ENCODE measurements at places on chromosomes 2 and 18.

- no peak for DNase-seq
Measured at GRCh38 chr2:240137596-240138253, 1.6 kb upstream of the COPS9 start.

- no peak for DNase-seq
Measured at GRCh38 chr2:30112561-30112960, 34.2 kb upstream of the YPEL5 start.

DNA sequence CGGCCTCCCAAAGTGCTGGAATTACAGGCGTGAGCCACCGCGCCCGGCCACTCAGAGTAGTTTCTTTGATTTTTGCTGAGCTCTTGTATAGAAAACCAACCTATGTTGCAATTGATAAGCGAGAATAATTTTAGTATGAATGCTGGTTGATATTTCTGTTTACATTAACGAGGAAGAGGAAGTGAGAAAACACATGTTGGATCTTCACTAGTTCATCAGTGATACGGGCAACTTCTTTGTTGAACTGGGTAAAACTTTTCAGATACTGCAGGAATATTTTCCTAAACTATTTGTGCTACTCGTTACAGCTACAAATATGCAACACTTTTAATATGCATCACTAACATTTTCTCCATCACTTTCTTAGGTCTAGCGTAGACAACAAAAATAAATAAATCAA is 67.9 kb upstream of the SLC25A52 start:
- no peak for DNase-seq

GRCh38 chr2:85779641-85780315 is 26.0 kb downstream of the ATOH8 start:
- DNase-seq: no peak

DNA sequence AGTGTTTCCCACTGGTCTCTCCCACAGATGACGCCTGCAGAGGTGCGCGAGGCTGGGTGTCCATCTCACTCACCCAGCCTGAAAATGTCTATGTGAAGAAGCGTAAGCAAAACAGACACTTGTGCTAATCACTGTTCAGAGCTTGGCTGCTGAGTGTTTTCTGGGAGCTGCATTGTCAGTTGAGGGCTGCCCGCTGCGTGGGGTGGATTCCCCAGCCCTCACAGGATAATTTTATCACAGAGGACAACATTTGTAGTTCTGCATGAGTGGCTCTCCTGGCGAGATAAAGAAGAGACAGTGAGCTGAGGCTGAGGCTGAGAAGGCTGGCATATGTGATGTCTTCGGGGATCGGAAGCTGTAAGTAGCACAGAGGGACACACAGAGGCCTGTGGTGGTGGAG is 16.2 kb upstream of the CAPN13 start:
- DNase-seq: no peak

DNA sequence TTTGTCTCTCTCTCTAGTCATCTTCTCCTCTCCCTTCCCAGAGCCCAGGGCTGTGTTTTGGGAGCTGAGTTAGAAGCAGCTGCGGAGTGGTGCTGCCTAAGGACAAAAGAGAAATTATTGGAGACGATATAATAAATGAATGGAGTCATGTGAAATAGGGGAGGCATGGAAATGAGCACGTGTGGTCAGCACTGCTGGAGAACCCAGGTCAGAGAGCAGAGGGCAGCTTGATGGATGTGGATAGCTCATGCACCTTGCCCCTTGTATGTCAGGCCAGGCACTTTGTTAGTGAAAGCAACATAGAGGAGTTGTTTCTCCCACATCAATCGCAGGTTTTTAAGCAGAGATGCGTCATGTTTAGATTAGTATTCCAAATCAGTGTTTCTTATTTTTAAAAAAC is 15.7 kb downstream of the TTR start:
- no peak for DNase-seq

DNA sequence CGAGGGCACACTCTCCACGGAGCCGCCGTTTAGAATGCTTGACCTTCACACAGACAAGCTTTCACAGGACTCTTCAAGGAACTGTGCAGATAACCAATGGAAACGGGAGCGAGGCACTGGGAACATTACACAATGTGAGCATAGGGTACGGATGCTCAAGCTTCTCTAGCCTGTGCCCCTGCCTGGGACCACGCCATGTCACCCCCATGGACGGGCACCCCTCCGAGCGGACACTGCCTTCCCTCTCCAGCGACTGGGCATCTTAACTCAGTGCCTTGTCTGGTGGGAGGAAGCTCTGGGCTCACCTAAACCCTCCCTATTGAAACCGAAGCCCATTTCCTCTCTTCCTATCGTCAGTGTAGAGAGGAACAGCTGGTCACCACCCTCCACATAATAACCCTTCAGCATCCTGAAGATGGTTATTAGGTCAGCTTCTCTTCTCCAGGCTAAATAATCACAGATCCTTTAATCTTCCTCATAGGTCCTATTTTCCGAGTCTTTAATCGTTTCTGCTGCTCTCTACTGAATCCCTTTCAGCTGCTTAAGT is 626.7 kb downstream of the GALR1 start:
- DNase-seq: no peak

GRCh38 chr18:32707147-32707546 is 65.7 kb downstream of the KLHL14 start:
- DNase-seq: no peak

Data from H1 (cell line).